Heart right ventricle (tissue), 16 donors: ENCODE measurements at places on chromosomes 1 and 21.

DNA sequence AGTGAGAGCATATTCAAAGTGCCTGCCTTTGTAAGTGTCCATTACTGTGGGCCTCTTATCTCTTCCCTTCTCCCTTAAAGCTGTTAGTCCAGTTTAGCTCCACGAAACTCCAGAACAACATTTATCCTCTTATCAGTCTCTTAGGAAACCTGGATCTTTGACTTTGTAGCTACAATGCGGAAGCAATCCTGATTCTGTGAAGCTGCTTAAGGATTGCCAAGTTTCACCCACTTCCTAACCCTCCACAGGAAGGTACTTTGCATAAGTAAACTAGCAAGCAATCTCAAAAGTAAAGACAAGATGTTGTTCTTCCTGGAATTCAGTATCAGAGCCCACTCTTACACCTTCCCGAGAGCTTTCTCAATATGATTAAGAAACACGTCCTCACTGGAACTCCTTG, 164.9 kb upstream of the USP25 start:
- H3K27me3 ChIP-seq: no peaks in the 10 kb centered on the region
- H3K36me3 ChIP-seq: no peaks in the 10 kb centered on the region
- no peak overlapping the region for H3K27ac ChIP-seq

GRCh38 chr1:145927916-145928643, 796 bp upstream of the RBM8A start:
- peak overlapping the region; percentile 95 for H3K27ac ChIP-seq
- peaks cover 20% of the 10 kb centered on the region for H3K4me1 ChIP-seq
- H3K27me3 ChIP-seq: no peaks in the 10 kb centered on the region
- peak overlapping the region; percentile 77 for H3K4me3 ChIP-seq
- DNase-seq: no peak

GRCh38 chr1:84550826-84551225, 23.4 kb downstream of the CTBS start:
- DNase-seq: no peak
- no peaks in the 10 kb centered on the region for H3K4me1 ChIP-seq
- H3K27me3 ChIP-seq: no peaks in the 10 kb centered on the region
- H3K36me3 ChIP-seq: peaks cover 18% of the 10 kb centered on the region

- no peak overlapping the region for H3K27ac ChIP-seq
- no peaks in the 10 kb centered on the region for H3K4me1 ChIP-seq
- H3K4me3 ChIP-seq: no peak overlapping the region
- H3K36me3 ChIP-seq: no peaks in the 10 kb centered on the region
- DNase-seq: no peak
Measured at GRCh38 chr1:160459687-160460086, 59.3 kb downstream of the VANGL2 start.

- peak overlapping the region; percentile 73 for H3K27ac ChIP-seq
- no peak overlapping the region for H3K4me3 ChIP-seq
- H3K27me3 ChIP-seq: no peaks in the 10 kb centered on the region
- DNase-seq: peak; percentile 26
- H3K36me3 ChIP-seq: no peaks in the 10 kb centered on the region
Measured at GRCh38 chr1:63662056-63662836, 69.0 kb downstream of the PGM1 start.

GRCh38 chr21:15199414-15200383, 134.9 kb upstream of the NRIP1 start:
- no peak for DNase-seq
- peaks cover 16% of the 10 kb centered on the region for H3K4me1 ChIP-seq
- no peak overlapping the region for H3K27ac ChIP-seq
- no peaks in the 10 kb centered on the region for H3K36me3 ChIP-seq
- H3K4me3 ChIP-seq: no peak overlapping the region

DNA sequence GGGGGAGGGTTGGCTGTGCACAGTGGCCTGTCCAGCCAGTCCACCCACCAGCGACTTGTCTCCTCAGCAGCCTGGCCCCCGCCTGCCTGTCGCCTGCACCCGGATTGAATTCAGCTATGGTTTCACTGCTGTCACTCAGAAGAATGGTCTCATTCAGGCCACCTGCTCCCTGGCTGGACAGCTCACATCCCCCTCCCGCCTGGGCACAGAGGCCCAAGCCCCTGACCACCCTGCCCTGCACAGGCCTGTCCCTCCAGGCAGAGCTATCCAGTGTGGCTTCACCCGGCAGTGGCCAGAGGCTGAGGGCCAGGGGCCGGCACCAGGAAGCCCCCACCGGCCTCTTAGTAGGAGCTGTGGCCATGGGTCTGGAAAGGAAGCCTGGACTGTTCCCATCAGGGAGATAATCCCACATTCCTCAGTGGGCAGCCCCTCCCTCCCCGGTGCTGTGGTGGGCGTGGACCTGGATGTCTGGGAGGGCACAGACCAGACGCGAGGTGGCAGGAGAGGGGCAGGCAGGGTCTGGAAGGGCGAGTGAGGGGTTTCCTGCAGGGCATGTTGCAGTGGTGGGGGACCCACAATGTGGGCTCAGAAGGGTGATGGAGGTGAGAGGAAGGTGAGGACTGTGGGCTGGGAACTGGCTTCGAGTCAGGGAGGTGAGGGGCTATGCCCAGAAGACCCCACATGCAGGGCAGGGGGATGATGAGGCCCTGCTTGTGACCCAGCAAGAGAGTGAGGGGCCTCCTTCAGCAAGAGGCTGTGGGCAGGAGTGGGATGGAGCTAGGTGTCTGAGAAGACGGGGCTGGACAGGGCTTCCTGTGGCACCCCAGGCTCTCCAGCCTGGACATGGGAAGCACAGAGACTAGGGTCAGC, 30.4 kb downstream of the WNT9A start:
- H3K4me3 ChIP-seq: no peak overlapping the region
- no peak overlapping the region for H3K27ac ChIP-seq
- H3K27me3 ChIP-seq: no peaks in the 10 kb centered on the region
- DNase-seq: no peak
- no peaks in the 10 kb centered on the region for H3K4me1 ChIP-seq

- no peak overlapping the region for H3K4me3 ChIP-seq
- H3K27ac ChIP-seq: no peak overlapping the region
- peaks cover 54% of the 10 kb centered on the region for H3K4me1 ChIP-seq
- no peak for DNase-seq
- H3K27me3 ChIP-seq: no peaks in the 10 kb centered on the region
Measured at GRCh38 chr1:180168786-180169639, 14.3 kb downstream of the QSOX1 start.

- peaks cover 21% of the 10 kb centered on the region for H3K36me3 ChIP-seq
- peaks cover 93% of the 10 kb centered on the region for H3K4me1 ChIP-seq
- peak overlapping the region; percentile 2 for H3K27ac ChIP-seq
- H3K4me3 ChIP-seq: no peak overlapping the region
- no peak for DNase-seq
- no peaks in the 10 kb centered on the region for H3K27me3 ChIP-seq
Measured at GRCh38 chr1:56525489-56526041, 53.8 kb downstream of the PLPP3 start.

- no peaks in the 10 kb centered on the region for H3K36me3 ChIP-seq
- no peak overlapping the region for H3K27ac ChIP-seq
- no peak overlapping the region for H3K4me3 ChIP-seq
- no peaks in the 10 kb centered on the region for H3K27me3 ChIP-seq
- DNase-seq: no peak
Measured at GRCh38 chr1:157703981-157704380, 3.4 kb upstream of the FCRL3 start.

GRCh38 chr1:155049651-155050559, 1.2 kb upstream of the ADAM15 start:
- H3K36me3 ChIP-seq: peaks cover 6% of the 10 kb centered on the region
- peaks cover 28% of the 10 kb centered on the region for H3K4me1 ChIP-seq
- H3K4me3 ChIP-seq: peak overlapping the region; percentile 84
- peak overlapping the region; percentile 53 for H3K27ac ChIP-seq

DNA sequence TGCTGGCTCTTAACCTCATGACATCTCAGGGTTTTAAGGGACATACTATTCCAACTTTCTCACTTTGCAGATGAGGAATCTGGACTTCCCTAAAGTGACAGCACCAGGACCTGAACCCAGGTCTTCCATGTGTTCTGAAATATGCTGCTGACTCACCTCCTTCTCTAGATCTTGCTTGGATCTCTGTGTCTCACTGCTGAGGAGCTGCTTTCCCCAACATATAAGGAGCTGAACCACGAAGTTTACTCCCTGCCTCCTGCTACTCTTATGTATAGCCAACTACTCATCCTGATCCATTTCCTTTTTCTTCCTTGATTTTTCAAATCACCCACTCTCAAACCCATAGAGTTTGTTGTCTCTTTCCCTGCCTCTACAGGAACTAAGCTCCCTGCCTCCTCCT, 38.2 kb downstream of the ALG14 start:
- no peak for DNase-seq
- no peaks in the 10 kb centered on the region for H3K27me3 ChIP-seq
- no peaks in the 10 kb centered on the region for H3K4me1 ChIP-seq
- H3K36me3 ChIP-seq: no peaks in the 10 kb centered on the region
- no peak overlapping the region for H3K4me3 ChIP-seq

DNA sequence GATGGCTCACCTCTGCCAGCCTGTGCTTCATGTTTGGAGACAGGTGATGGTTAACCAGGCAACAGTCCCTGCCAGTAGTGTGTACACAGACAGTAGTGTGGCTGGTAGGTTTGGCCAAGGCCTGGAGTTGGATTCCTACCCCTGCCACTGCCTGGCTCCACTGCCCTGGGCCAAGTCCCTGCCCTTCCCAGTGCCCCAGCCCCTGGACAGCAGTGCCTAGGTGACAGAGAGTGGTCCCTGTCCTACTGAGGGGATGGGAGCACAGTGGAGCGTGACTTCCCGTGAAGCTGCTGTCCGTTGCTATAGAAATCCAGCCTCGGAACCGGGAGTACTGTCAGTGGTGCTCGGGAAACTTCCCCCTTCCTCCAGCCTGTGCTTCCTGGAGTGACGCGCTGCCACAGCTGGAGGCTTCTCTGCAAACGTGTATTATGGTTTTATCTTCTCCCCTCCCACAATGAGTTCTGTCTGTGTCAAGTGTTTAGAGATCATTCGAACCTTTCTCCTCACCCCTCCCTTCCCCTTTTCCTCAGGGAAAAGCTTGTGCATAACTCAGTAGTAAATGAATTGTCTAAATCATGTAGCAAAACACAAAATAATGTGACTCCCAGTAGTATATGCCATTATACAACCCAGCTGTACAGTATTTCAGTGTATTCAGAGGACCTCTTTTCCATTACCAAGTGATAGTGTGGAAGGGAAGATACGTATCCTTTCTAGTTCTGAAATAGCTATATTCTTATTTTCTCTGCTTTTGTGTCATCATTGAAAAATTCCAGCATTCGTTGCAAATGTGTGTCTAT, 73.4 kb downstream of the GALNT2 start:
- no peak overlapping the region for H3K4me3 ChIP-seq
- no peak overlapping the region for H3K27ac ChIP-seq
